Activated T-helper 1 cell treated with anti-CD3 and anti-CD28 coated beads, Interleukin-2, amount 50 U/mL, for 16 hours (primary cell): ENCODE measurements at places on chromosomes 5 and 9.

DNA sequence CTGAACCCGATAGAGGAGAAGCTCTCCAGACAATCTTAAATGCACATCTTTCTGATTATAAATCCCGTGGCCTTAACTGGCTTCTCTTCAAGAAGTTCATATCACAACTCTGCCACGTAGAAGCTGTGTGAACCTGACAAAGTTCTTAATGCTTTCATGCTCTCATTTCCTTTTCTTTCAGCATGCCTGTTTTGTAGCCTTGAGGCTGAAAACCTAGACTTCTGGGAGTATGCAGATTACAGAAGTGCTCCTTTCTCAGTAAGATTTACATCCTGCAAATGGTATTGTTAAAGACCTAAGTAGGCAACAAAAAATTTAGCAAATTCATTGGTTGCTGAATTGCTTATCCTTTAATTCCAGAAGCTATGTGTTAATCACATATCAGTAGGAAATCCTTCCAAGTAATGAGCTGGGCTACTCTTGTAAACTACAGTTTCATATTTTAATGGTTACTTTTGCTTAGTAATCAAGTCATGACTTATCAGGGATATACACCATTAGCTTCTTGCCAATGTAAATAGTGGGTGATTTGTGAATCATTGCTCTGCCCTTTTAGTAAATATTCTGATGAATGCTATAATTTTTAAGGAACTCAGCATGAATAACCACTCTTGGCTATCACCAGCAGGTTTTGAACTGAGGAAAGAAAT is 334.7 kb downstream of the FBXL7 start:
- no peak for DNase-seq

GRCh38 chr9:98363644-98364043 is 108.2 kb upstream of the TBC1D2 start:
- DNase-seq, result no peak

DNA sequence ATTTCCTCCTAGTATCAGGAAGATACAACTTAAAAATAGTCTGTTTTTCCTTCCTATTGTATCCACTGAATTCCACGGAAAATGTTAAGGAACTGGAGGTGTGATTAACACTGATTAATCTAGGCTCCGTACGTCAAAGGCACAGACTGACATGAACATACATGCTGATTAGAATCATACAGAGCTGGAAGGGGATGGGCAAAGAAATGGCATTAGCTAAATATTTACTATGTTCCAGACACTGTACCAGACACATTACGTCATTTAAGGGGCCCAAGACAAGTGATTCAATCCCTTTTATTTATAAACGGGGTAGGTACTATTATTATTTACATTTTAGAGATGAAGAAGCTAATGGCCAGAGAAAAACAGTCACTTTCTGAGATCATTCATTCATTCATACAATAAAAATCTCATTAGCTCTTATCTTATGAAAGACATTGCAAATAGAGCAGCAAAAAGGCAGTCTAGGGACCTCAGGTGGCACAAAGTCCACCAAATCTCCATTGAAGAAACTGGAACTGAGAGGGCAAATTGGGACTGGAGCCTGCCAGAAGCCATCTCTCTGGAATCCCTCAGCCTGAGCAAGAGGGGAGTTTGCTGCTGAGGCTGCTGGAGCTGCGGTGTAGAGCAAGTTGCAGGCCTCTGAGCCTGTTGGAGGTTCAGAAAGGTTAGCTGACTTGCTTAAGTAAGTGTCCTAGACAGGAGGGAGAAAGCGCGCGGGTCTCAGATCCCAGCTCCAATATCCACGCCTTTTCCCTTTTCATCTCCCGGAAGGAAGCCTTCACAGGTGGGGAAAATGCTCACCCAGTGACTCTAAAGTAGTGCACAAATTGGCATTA is 1.6 kb upstream of the TGFBR1 start:
- DNase-seq, result no peak

DNA sequence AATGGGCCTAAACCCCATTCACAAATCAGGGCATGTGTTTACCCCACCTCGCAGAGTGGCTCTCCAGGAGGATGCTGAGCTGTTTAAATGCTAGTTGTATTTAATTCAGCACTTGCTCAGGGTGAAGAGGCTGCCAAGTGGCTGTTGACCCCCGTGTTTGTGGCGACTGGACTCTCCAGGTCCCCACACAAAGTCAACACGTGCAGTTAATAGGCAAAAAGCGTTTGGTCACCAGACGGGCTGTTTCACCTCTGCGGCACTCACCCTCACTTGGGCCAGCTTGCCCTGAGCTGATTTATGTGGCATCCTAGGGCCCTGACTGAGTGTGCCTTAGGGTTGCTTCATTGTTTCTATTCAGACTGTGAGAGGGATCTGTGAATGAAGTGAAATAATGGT is 152.3 kb downstream of the GAS1 start:
- DNase-seq, result no peak

GRCh38 chr5:107289030-107289714 is 381.6 kb downstream of the EFNA5 start:
- DNase-seq, result no peak

DNA sequence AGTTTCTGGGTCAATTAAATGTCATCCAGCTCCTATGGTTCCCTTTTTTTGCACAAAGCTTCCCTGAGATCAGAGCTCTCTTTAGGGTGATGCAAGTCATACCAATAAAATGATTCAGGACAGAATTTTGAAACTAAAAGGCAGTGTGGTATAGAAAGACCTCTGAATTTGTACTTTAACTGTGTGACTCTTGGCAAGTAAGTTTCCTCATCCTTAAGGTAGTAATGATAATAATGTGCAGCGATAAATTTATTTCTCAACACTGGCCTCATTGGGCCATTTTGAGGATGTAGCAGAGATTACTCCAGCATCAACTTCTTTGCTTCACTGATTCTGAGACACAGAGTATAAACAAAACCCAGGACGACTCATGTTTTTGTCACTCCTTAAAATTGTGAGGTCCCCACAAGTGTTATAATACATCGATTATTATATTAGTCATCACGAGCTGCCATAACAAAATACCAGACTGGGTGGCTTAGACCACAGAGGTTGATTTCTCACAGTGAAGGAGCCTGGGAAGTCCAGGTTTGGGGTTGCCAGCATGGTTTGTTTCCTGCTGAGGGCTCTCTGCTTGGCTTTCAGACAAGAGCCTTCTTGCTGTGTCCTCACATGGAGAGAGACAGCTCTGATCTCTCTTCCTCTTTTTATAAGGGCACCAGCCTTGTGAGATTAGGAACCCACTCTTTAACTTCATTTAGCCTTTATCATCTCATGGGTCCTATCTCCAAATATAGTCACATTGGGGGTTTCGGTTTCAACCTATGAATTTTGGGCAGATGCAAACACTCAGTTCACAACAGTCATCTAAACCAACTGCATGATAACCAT is 293.0 kb downstream of the ZNF608 start:
- DNase-seq, result no peak

DNA sequence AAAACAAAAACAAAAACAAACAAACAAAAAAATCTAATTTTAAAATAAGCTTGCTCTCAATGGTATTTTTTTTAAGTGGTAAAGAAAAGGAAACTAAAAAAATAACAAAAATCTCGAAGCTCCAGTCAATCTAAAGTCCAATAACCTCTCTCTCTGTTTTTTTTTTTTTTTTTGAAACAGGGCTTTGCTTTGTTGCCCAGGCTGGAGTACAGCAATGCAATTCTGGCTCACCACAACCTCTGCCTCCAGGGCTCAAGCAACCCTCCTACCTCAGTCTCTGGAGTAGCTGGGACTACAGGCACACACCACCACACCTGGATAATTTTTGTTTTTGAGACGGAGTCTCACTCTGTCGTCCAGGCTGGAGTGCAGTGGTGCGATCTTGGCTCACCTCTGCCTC is 25.9 kb upstream of the GLDC start:
- DNase-seq, result no peak

GRCh38 chr9:74696520-74696919 is 191.2 kb downstream of the TRPM6 start:
- no peak for DNase-seq

DNA sequence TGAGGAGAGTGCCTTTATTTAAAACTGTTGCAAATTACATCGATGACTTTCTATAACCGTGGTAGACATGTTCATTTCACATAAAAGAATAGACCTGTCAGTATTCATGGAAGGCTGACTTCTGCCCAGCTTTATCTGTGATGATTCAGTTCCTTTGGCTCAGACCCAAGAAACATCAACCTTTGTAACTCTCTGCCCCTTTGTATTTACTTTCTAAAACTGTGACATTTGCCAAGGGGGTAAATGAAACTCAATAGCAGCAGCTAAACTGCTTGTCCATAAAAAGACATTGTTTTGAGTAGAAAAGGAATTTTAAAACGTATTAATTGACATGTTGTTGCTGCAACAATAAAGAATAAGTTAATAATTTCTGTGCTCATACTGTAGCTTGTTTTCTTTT is 137.8 kb upstream of the ANKH start:
- no peak for DNase-seq

DNA sequence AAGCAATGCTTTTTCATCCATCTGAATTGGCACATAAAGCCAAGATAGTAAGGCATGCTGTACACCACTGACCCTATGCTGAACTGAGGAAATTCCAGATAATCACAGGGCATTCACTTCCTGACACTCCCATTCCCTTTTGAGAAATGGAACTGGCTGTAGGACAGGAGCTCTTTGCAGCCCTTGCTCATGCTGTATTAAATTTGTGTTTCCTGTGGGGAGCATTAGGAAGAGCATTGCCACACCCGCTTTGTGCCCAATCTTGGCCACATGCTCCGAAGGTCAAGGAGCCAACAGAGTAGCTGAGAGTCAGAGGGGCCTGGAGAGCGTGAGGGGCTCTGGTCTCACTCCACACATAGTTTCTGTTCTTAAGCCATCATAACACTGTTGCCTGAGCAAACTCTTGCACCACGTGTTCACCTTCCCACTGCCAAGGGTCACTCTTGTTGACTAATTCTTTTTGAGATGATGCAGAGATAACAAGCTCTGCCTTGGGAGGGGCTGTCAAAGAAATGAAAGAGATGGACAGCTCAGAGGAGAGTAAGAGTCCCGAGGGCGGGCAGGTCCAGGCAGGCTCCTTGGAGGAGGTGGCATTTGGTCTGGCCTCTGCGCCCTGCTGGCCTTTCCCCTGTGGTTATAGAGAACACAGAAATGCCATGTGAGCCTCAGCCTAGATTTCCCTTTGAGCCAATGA is 31.7 kb upstream of the ARAP3 start:
- no peak for DNase-seq

DNA sequence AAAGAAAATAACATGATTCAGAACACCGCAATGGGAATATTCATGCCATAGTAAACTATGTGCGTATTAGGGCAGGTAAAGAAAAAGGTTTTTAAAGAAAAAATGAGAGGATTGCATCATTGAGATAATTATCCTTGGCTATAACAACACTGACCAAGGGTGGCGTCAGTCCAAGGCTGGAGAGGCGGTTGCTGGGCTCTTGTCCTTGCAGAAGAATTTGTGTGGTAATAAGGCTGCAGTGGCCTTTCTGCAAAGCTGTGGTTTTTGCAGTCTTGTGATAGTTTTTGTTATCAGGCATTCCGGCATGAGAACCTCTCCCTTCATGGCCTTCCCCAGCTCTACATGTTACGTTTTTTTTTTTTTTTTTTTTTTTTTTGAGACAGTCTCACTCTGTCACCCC is 14.0 kb downstream of the BOD1 start:
- DNase-seq, result no peak

GRCh38 chr9:133627341-133627740 is 8.8 kb upstream of the DBH start:
- DNase-seq, result no peak

DNA sequence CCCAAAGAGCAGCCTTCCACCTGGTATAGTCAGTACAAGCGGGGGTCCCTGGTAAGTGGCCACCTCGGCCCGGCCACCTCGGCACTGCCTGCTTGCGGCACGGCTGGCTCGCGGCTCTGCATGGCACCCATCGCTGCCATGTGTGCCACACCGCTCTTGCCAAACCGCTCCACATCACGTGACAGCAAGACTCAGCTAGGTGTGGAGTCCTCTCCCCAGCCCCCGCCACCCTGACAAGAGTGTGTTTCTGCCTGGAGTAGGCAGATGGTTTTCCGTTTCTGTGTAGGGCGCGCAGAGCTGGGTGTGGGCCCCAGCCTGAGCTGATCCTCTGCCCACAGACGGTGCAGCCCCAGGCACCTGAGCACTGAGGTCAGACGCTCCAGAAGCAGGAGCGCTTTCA is 50.5 kb upstream of the FCN2 start:
- DNase-seq, result no peak

GRCh38 chr9:335373-335772 is 120.7 kb downstream of the DOCK8 start:
- DNase-seq, result no peak

DNA sequence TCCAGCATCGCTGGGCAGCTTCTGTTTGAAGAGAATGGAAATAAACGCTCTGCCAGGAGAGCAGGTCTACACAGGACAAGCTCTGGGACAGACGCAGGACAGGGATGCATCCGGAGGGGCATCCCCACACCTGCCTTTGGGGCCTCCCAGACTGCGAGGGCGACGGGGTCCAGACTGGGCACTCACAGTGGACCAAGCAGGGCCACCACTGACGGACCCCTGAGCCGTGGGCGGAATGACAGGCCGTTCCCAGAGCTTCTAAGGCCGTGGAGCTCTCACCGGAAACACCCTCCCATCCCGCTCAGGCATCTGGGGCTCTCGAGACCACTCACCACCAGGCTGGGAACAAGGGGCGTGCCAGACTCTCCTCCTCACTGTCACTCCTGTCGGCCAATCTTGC is 10.5 kb upstream of the TMEM250 start:
- DNase-seq, result no peak

DNA sequence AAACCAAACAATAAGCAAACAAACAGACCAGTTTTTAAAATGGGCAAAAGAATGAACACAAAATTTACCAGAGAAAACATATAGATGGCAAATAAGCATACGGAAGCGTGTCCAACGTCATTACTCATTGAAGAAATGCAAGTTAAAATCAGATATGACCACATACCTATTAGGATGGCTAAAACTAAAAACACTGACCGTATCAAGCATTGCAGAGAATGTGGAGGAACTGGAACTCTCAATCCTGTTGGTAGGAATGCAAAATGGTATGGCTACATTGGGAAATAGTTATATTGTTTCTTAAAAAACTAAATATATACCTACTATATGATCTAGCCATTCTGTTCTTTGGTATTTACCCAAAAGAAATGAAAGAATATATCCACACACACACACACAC is 129.4 kb upstream of the ACO1 start:
- DNase-seq, result no peak

DNA sequence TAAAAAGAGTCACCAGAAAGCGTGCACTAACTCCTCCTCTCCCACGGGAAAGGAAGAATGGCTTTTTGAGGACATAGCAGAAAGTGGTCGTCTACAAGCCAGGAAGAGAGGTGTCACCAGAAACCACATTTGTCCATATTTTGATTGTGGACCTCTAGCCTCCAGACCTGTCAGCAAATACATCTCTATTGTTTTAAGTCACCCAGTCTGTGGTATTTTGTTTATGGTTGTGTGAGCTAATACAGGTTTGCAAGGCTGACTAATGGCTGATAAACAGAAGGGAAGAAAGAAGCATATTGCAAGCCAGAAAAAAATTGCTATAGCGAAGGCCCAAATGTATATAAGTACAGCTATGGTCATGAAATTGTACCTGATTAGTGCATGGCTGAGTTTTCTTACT is 21.4 kb downstream of the WDR70 start:
- no peak for DNase-seq
